ENCODE measurements at places on chromosomes 6 and 20.

GRCh38 chr6:135858931-135859330 lies 7.4 kb downstream of the PDE7B start:
- peak; percentile 36 for DNase-seq

GRCh38 chr6:166097914-166098522 lies 69.6 kb downstream of the TBXT start:
- peak; percentile 83 for DNase-seq

- DNase-seq = no peak
These were observed 33.7 kb upstream of the SUMO4 start for GRCh38 chr6:149366267-149366921.

DNA sequence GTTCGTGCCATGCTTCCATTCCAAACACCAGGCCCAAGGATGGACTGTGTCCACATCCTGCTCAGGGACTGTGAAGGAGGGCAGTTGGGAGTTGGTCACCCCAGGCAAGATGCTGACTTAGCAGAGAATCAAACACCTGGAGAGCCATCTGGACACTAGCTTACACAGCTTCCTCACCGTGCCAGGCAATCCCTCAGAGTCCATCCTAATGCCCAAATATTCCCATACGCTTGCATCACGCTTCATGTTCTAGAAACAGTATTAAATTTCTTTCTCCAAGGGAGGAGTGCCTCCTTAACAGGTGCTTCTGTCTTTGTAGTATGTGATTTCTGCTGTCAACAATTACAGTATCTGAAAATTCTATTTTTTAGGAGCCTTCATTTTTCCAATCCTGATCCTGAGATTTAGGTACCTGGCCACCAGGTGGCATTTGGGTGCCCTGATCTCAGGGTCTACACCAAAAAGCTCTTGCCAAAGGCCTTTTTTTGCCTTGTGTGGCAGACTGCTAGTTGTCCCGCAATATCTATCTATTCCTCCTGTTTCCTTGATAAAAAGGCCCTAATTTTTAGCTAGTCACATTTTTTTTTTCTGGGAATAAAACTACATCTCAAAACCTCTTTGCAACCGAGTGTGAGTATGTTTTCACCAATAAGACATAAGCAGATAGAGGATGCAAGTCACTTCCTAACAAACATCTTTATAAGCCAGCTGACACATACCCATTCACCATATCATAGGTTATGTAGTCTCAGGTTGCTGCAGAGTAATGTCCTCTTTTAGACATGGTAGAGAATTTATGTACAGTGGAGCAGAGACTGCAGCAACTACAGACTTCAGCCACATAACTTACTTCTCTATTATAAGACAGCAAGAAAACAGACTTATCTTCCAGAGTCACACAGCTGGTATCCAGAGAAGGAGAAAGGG lies 85.0 kb downstream of the PREP start:
- no peak for DNase-seq

GRCh38 chr6:133184798-133185372 lies 56.3 kb upstream of the EYA4 start:
- DNase-seq = no peak

DNA sequence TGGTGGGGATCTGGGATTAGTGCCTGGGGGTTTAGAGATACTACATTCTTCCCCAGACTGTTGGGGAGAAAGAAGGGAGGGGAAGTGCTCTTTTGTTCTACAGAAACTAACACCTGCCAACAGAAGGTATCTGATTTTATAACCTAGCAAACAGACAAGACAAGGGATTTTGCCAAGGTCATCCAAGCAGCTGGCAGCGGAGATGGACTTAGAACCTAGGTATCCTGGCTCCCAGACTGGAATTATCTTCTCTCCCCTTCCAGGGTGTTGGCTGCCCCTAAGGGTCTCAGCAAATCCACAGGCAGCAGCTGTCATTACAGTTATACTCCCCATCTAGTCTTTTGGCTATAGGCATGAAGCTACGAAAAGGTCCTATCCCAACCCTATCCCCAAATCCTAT lies 8.4 kb downstream of the SDC4 start:
- DNase-seq = no peak

DNA sequence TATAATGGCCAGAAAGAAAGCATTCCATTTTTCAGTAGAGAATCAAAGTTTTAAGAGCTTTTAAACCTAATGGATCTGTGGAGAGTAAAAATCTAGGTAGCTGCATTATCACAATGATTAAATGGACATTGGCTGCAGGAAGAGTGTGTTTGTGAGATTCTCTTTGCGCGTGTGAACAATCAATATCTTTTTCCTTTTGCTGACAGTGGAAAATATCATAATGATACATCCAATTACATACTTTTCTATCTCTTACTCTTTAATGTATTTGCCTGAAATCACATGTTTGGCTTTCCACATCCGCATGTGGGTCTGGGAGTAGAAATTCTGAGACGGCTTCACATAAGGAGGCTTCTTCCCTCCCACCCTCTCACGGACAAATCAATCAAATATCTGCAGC lies 69.8 kb upstream of the DUSP22 start:
- DNase-seq = no peak

DNA sequence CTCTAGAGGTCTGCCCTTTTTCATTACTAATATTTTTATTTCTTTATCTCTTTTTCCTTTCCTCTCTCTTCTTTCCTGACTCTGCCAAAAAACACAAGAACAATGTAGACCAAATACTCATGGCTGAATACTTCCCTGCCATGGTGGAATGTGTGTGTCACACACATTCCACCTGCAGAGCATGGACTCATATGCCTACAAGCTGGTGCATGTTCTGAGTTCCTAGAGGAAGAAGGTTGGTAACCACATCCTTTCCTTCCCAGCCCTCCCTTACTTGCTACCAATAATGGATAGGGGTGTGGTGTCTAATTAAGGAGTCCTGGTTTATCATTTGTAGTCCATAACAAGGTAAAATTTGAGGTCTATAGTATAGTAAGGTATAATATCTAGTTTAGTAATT lies 15.2 kb upstream of the CST9L start:
- no peak for DNase-seq

- peak; percentile 74 for DNase-seq
These were observed at the start of gene MRAP2 for GRCh38 chr6:84033523-84034451. TSS of gene MRAP2 (plus strand) at chr6:84033772. CDS start at chr6:84055319, 21,547 bp downstream.

- DNase-seq = no peak
These were observed 128.1 kb downstream of the OPRM1 start for GRCh38 chr6:154167126-154167525.

- DNase-seq = no peak
These were observed 174.8 kb upstream of the QKI start for GRCh38 chr6:163239572-163240340.

- no peak for DNase-seq
These were observed 135.4 kb downstream of the MTFR2 start for GRCh38 chr6:136114661-136115060.

DNA sequence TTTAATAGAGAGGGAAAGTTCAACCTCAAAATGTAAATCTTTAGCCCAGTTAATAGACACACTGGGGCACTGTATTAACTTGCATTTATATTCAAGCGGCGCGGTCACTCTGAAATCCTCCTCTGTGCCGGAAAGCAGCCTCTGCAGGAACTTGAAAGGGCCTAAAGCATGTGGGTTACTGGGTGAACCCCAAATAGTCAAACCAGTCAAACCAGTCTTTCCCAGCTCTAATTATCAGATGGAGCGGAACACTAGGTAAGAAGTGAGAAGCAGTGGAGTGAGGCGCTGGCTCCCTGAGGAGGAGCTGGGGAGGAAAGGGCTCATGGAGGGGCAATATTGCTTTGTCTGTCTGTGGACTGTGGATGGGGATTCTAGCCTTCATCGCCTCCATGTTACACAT lies 531.3 kb downstream of the QKI start:
- peak; percentile 81 for DNase-seq

DNA sequence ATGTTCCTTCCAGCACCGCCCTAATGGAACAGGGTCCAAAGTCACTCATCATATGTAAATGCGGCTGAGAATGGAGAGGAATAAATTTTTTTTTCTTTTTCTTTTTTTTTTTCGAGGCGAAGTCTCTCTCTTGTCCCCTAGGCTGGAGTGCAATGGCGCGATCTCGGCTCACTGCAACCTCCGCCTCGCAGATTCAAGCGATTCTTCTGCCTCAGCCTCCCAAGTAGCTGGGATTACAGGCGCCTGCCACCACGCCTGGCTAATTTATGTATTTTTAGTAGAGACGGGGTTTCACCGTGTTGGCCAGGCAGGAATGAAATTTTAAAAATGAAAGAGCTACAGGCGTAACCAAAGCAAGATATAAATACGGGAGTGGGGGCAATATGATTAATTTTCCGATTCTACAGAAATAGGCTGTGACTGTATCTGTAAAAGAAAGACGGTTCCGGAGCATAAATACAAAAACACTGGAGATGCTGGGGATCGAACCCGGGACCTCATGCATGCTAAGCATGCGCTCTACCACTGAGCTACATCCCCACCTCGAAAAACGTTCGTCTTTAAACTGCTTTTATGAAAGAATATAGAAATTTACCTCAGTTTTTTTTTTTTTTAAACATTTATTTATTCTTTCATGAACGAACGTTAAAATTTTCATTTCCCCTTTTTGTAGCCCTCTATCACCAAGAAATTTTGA lies 132.2 kb downstream of the GPX5 start:
- DNase-seq = peak; percentile 68

GRCh38 chr20:18052856-18053255 lies 4.9 kb downstream of the OVOL2 start:
- no peak for DNase-seq
